Activated T-cell treated with anti-CD3 and anti-CD28 coated beads, Interleukin-2, amount 50 U/mL, for 1 hour (primary cell): ENCODE measurements at places on chromosomes 5 and 9.
A peak's percentile ranks its signal among the peaks of the same experiment; 100 is the strongest.

DNA sequence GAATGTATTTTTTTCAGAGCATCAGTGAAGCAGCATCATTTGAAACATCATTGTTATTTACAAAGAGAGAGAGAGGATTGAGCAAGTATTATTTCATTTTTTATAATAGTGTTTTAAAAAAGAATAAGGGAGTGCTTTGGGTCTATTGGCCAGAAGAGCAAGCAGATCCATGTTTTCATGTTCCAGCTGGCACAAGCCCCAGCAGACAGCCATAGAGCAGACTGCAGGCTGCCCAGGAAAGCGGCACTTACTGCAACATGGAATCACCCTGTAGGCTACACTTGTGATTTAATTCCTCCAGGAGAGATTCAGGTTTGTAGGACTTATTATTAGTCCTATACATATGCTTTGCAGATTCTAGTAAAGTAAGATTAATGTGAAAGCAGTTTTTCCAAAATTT is 407.0 kb upstream of the GRAMD2B start:
- DNase-seq: no peak

GRCh38 chr5:107807431-107807830 is 136.7 kb upstream of the EFNA5 start:
- DNase-seq: no peak

DNA sequence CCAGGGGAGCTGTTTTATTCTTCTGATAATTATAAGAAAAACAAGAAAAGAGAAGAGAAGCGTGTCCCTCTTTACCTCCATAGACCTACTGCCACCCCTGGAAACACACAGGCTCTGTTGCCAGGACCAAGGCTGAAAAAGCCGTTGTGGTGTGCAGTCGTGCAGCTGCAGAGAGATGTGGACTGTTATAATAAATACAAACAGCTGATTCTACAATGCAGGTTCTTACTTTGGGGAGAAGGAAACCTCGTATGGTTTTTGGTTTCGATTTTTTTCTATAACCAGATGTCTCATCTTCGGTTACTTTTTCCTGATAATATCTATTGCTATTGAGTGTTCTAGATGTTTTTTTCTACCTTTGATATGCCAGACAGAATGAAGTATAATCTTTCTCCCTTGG is 28.1 kb downstream of the FYB1 start:
- peak; percentile 50 for DNase-seq

- no peak for DNase-seq
Observed at GRCh38 chr5:56988490-56988889, 36.6 kb upstream of the MIER3 start.

GRCh38 chr5:156498226-156498980 is 171.4 kb downstream of the SGCD start:
- no peak for DNase-seq

- no peak for DNase-seq
Observed at GRCh38 chr9:129126749-129127618, 15.8 kb downstream of the PTPA start.

DNA sequence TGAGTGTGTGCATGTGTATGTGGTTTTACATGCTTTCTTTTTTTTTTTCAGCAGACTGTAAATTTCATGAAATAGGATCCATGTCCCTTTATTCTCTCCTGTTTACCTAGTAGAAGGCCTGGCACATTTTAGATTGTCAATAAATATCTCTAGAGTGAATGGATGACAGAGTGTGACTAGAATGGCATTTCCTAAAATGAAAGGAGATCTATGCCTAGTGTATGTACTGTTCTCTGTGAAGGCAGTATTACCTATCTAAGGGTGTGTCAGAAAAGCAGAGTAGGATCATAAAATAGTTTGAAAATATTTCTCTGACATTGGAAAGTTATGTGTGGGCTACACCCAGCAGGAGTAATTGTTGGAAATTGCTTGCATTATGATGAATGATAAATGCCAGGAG is 1876.0 kb upstream of the C9orf72 start:
- DNase-seq: no peak

DNA sequence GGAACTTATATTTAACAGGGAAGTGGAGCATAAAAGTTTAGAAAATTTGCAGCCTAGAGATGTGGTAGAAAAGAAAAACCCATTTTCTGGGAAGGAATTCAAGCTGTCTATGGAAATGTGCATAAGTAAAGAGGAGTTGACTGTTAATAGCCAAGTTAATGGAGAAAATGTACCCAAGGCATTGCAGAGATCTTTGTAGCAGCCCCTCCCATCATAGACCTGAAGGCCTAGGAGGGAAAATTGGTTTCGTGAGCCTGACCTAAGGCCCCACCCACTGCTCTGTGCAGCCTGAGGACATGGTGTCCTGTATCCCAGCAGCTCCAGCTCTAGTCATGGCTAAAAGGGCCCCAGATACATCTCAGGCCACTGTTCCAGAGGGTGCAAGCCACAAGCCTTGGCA is 772.4 kb upstream of the RIOK2 start:
- no peak for DNase-seq

DNA sequence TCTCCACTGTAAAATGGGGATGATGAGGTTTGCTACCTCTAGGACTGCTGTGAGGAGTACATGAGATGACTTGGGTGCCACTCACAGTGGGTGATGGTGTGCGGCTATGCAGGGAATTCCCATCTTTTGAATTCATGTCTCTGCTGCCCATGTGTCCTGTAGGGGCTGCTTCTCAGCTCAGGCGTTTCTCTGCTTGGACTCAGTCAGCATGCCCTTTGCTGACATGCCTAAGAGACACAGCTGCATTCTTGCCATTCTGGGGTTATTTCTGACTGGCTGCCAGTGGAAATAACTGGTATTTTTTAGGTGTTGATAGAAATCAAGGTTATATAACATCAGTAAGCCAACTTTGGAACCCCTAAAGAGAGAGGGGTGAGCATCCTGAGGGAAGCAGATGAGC is 24.3 kb upstream of the XPA start:
- DNase-seq: no peak

DNA sequence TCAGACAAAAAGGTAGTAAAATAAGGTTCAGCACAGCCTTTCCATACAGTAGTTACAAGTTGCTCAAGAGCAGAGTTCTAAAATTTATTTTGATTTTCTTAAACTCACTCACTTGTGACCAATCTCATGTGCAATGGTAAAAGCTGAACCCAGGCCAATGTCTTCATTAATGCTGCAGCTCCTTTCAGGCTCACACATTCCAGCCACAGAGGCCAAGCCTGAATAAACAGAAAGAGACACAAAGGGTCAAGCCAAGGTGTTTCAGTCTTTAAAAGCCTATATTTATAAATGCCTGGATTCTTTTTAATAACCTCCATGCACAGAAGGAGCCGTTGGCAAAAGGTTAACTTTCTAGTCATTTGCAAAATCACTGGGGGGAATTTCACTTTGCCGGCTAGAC is 152.5 kb downstream of the ADAMTS6 start:
- no peak for DNase-seq

DNA sequence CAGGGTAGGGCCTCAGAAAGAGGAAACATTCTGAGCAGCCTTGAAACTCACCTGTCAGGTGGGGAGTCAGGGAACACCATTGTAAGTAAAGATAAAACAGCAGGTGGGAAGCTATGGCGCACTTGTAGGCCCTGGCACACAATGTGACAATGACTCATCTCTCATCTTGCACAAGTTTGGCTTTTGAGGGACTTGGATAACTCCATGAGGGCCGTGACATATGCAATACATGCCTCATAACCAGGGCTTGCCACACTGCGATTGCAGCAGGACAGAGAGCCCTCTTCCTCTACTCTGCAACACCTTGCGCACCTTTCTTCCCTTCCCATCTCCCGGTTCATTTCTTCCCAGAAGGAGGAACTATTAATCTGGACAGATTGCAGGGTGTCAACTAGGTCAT is 144.9 kb downstream of the CEP120 start:
- DNase-seq: no peak

GRCh38 chr5:173627860-173628392 is 11.5 kb upstream of the BOD1 start:
- DNase-seq: no peak

GRCh38 chr9:73143711-73144328 is 7.8 kb upstream of the ANXA1 start:
- no peak for DNase-seq

GRCh38 chr9:34710023-34710422 is at the start of gene CCL21:
TSS of gene CCL21 (minus strand) at chr9:34710136. CDS start at chr9:34710066, 70 bp downstream.
- DNase-seq: no peak

DNA sequence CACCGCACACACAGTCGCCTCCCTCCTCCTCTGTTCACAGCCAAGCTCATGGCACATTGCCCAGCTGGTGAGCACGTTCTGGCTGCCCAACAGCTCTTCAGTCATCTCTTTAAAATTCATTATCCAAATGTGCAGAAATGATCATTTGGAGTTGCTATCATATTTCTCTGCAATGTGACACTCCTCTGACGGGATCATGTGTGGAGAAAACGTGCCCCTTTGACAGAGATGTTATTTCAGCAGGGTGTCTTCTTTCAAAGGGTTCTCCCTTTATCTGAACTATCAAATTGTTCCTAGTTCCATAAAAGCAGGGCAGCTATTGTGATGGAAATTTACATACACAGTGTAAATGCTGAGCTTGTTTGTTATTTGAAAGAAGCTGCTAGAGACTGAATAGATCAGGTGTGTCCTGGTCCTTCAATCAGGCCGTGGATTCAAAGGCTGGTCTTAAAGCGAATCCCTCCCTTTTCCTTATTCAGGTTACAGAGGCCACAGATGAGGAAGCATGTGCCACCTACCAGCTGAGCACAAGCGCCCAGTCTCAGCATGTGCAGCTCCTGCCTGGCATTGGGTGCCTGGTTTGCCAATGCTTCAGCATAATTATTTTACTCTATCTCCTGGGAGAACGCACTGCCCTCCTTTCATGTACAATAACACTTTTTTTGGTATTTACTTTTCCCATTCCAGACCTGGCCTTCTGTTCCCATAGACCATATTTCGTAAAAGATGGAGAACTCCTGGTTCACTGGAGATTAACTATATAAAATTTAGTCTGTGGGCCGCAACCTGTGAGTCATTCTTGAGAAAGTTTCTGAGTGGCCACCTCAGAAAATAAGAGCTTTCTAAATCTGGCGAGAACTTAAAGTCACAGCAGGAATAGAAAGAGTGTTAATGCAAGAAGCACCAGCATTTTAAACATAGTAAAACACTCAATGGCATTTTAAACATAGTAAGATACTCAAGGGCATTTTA is 433.7 kb downstream of the ENC1 start:
- no peak for DNase-seq

DNA sequence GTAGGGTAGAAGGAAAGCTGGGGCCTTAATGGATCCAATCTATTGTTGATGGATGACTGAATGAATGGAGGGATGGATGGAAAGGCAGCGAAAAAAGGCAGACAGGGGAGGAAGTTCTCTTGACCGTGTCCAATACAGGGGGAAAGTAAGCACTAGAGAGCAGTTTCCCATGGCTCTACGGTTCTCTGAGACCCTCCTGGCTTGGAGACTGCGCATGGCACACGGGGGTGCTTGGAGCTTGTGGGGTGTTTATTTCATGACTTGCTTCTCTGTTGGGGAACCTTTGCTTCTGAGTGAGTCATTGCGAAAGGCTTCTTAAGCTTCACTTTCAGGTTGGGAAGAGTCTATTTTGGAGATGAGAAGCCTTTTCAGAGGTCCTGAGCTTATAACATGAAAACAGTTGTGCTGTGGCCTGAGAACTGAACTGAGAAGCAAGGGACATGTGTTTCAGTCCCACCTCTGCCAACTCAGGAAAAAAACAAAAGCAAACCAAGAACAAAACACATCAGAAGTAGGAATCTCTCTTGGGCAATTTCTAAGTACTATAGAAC is 12.8 kb upstream of the TEX48 start:
- no peak for DNase-seq

GRCh38 chr5:27062451-27062850 is 24.1 kb upstream of the CDH9 start:
- DNase-seq: no peak

GRCh38 chr5:169861934-169862333 is 118.4 kb downstream of the INSYN2B start:
- no peak for DNase-seq

- no peak for DNase-seq
Observed at GRCh38 chr9:69458176-69458575, 133.2 kb downstream of the ENTREP1 start.

GRCh38 chr9:114504341-114505186 is 709 bp downstream of the WHRN start:
- DNase-seq: peak; percentile 60

DNA sequence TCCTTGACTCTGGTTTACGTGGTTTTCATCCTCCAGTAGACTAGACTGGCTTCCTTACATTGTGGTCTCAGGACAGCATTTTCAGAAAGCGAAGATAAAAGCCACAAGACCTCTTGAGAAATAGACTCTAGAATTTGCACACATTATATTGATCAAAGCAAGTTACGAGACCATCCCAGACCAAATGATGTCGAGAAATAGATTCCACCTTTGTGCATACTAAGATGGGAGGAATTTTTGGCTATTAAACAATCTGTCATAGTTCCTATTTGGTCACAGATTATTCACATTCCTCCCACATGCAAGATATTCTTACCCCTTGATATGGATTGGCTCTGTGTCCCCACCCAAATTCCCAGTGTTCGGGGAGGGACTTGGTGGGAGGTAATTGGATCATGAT is 65.6 kb downstream of the TEX10 start:
- no peak for DNase-seq

DNA sequence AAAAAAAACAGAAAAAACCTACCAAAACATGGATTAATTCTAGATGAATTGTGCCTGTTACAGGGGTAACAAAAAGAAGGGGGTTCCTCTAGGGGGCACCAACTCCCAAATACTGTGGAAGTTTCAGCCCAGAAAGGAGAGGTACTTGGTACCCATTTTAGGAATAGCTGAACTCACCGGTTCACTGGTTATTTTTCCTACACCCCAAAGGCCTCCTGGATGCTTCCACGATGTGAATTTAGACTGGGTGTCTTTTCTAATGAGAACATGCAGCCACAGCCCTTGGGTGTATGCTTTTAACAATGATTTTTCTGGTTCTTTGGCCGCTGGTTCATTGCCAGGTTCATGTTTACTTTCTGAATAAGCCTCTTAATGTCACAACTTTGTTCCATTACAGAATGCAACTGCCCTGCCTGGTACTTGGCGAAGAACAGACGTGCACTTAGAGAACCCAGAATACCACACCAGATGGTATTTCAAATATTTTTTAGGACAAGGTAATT is 46.7 kb downstream of the GARNL3 start:
- no peak for DNase-seq

- no peak for DNase-seq
Observed at GRCh38 chr9:95148208-95148520, 169.3 kb downstream of the FANCC start.

DNA sequence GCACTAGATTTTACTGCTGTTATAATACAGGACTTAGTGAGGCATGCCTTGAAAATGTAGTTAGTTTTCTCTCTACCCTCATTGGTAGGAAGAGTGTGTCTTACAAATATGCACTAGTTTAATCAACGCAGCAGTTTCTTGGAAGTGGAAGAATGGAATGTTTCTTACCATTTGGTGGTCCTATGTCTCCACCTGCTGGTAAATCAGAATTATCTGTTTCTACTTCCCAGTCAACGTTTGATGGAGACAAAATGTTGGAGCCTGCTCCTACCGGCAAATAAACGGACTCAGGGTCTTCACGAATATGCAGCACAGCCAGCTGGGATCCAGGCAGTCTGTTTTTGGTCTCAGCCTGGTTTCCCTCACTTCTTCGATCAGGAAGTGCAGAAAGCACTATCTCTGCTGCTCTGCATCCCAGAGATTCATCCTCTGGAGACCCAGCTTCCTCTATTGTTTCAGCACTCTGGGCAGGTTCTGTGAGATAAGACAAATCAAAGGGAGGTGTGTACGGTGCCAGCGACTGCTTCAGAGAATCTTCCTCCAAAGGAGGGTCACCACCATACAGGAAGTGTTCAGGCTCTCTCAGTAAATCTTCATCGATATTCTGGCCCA is 59.5 kb upstream of the PCA3 start:
- no peak for DNase-seq

- DNase-seq: no peak
Observed at GRCh38 chr5:77991084-77991483, 214.9 kb upstream of the TBCA start.
